ENCODE measurements at places on chromosomes 6 and 20. TPM values are rescaled to one million over a fixed set of nuclear protein-coding genes. Genes with fewer than 3 reads are reported as not detected.

DNA sequence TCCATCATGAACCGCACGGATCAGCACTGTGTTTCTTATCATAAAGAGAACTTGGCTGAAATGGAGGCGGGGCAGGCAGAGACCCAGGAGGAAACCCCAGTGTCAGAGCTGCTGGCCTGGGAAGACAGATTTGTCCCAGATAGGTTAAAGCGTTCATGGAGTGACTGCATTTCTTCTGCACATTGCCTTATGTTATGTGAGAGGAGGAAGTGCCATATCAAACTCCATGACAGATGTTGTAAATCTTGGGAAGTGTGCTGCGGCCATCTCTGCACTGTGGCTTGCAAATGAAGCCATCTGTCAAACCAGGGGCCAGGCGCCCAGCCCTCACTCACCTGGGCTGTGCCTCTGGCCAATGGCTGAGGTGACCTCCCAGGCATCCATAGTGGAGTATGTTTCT, 163.0 kb downstream of the SLC24A3 start:
- no peak for DNase-seq

DNA sequence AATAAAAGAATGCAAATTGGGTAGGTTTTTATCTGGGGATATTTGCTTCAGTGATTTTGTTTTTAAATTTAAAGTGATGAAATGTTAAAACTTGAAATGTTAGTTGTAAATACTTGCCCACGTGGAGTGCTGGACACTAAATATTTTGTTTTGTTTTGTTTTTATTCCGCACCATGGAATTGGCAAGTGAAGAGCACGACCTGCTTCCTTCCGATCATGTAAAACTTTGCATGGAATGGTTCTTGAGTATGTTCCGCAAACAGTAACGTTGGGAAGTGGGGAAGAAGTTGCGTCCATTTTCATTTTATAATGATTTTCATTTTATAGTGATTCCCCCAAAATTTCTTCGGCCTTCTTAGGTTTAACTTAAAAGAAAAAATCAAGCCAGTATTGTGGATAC, 765 bp downstream of the IRAK1BP1 start:
- DNase-seq = no peak

DNA sequence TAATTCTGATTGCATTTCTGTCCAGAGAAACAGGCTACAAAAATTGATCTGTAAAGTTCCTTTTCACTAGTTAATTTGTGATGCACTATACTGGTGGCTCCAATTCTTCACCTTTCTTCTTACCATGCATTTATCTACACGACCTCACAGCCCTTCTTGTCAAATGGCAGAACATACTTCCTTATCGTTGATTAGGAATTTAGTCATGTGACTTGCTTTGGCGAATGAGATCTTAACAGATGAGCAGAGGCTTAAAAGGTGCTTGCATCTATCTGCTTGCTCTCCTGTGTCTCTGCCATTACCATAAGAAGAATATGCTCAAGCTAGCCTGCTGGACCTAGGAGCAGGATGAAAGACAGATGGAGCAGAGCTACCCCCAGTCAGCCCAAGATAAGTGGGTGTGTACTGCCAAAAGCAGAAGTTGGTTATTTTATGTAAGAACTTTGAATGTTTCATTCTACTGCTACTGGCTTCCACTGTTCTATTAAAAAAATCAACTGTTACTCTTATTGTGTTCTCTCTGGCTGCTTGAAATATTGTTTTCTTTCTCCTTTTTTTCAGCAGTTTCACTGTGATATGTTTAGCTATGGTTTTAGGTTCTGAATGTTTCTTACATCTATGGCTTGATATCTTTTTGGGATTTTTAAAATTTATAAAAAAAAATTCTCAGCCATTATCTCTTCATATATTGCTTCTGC, 40.2 kb upstream of the RBM24 start:
- no peak for DNase-seq

SSTR4 gene
- not detected for total RNA-seq

MMP24 gene
- 0.09 TPM for total RNA-seq

RAET1E gene
- not detected for total RNA-seq

DNA sequence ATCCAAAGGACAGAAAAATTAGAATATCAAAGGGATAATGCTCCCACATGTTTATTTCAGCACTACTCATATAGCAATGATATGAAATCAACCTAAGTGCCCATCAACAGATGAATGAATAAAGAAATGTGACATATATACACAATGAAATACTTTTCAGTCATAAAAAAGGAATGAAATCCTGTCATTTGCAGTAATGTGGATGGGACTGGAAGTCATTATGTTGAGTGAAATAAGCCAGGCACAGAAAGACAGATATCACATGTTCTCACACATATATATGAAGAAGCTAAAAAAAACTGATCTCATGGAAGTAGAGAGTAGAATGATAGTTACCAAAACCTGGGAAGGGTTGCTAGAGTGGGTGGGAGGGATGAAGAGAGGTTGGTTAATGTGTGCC, 135.7 kb downstream of the IBTK start:
- no peak for DNase-seq

DNA sequence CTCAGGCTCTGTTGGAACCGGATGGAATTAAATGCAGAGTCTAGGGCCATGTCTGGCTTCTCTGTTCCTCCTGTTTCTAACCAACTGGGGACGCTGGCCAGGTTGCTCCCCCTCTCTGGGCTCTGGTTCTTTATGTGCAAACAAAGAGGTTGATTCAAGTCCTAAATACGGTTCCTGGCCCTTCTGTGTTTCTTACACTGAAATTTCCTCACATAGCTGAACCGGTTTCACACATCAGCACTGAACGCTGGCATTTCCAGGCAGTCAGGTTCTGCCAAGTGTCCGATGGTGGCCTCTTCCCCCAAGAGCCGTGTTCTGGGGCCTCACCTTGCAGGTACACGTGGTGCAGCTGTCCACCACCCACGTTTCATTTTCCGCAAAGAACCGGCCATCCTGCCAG, 13.5 kb downstream of the THBS2 start:
- DNase-seq = no peak

EIF6 gene
- 199 TPM for total RNA-seq

NKX2-2 gene
- 1.4 TPM for total RNA-seq

- DNase-seq = no peak
These were observed 13.7 kb downstream of the LY86 start for GRCh38 chr6:6602262-6602661.

GRCh38 chr20:30811885-30812671, 445.4 kb upstream of the DEFB115 start:
- DNase-seq = peak; percentile 14

GRCh38 chr20:17066902-17067301, 159.9 kb upstream of the PCSK2 start:
- no peak for DNase-seq

GRCh38 chr6:72733045-72733444, 111.2 kb downstream of the KCNQ5 start:
- DNase-seq = no peak
